ENCODE measurements at places on chromosomes 6 and 20.

- DNase-seq, result no peak
Observed at GRCh38 chr20:25078662-25079061, 3.3 kb downstream of the VSX1 start.

GRCh38 chr6:299104-299980 lies 7.1 kb downstream of the DUSP22 start:
- no peak for DNase-seq

DNA sequence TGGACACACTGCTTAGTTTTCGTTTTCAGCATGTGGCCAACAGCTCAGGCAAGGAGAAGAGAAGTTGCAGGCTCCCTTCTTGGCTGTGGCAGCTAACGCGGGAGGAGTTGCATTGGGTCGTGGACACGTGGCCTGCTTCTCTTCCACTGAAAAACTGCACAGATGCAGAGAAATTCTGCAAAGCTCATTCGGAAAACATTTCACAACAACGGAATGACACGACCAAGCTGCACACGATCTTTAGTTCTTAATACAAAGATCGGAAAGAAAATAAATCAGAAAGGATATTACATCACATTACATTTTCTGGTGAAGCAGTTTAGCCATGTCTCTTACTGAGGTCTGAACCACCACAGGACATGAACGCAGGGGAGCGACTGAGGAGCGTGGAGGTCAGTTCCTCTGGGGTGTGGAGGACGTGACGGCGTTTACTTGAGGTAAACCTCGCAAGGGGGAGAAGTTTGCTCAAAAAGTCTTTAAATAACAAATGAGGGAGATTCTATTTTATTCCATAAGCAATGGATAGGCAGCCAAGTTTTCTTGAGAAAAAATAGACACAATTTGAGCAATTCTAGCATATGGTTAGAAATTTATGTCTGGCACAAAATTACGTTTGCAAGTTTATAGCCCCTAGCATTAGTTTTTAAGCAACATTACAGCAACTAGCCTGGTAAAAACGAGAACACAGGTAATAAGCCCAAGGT lies 178.3 kb downstream of the THBS2 start:
- no peak for DNase-seq

DNA sequence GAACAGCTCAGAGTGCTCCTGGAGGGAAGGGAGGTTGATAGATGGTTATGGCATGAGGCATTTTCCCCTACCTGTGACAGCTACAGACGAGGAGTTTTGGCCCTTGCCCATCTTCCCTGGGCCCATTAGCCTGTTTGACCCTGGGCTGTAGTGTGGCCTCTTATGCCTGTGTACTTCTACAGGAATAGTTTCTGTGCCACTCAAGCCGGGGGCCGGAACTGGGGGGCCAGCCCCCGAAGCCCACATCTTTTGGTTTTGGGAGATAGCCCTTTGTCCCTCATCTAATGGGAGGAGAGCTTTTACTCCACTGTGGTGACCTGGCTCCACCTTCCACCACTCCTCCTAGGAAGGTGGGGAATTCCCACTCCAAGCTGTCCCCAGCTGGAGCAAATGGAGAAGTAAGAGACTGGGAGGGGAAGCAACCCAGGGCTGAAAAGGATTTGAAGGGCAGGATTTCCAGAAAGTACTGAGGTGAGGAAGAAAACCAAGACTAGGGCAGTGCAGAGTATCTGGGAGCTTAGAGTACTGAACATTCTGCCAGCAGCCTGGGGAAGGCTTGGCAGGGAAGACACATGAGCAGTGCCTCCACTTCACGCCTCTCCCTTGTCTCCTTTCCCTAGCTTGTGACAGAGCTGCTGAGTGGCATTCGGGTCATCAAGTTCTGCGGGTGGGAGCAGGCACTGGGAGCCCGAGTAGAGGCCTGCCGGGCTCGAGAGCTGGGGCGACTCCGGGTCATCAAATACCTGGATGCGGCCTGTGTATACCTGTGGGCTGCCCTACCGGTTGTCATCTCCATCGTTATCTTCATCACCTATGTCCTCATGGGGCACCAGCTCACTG lies 6.9 kb downstream of the ABCC10 start:
- no peak for DNase-seq

GRCh38 chr20:46970937-46971630 lies 76.4 kb downstream of the EYA2 start:
- DNase-seq, result no peak

DNA sequence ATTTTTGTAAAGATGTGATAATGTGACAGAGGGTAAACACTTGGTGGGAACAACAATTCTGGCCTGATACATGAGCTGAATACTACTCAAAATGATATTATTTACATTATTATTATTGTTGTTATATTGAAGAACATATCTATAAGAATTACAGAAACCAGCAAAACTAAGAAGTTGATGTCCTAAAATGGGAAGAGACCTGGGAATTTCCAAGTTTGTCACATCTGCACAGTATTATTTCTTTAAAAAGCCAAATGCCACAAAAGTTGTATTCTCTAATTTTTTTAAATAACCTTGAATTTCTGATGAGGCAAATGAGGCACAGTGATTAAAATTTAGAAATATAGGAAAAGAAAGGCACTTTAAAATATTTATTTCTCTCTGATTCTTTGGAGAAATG lies 5.0 kb upstream of the ZNF292 start:
- DNase-seq, result no peak

DNA sequence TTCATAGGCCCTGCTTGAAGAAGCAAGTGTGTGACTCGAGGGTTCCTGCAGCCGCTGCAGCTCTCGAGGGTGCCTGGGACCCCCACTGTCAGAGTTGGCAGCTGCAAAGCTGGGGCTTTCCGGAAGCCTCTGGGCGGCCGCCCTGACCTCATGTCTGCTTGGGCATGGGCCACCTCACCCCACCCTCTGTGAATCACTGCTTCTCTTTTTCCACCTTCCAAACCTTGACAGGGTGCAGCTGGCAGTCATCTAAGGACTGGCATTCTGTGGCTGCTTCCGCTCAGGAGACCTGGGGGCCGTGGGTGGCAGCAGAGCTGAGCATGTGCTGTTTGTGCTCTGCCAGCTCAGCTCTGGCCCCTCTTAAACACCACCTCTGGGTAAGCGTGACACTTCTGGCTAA lies 32.0 kb downstream of the ERMARD start:
- no peak for DNase-seq

GRCh38 chr6:139538366-139538765 lies 163.9 kb upstream of the CITED2 start:
- no peak for DNase-seq

GRCh38 chr20:10465135-10465534 lies 30.0 kb downstream of the SLX4IP start:
- DNase-seq, result no peak

- no peak for DNase-seq
Observed at GRCh38 chr6:6993503-6994237, 114.1 kb upstream of the RREB1 start.

- no peak for DNase-seq
Observed at GRCh38 chr6:133843098-133843497, 45.8 kb upstream of the TCF21 start.

DNA sequence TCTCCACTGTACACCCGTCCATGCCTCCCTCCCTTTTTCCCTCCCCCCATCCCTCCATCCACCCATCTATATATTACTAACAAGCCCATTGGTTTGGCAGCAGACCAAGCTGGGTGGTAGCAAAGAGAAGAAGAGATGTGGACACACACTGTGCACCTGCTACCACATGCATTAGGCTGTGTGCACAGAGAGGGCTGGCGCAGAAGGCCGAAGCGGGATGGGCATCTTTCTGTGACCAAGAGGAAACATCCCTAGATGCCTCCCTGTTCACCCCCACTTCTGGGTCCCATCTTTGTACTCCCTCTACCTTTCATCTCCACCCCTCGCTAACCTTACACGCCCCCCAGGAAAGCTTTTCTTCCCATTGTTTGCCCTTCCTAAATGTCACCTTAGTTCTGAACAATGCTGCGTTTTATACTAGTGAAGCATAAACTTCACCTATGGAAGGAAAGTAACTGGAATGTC lies 64.9 kb upstream of the AFDN start:
- DNase-seq, result no peak

DNA sequence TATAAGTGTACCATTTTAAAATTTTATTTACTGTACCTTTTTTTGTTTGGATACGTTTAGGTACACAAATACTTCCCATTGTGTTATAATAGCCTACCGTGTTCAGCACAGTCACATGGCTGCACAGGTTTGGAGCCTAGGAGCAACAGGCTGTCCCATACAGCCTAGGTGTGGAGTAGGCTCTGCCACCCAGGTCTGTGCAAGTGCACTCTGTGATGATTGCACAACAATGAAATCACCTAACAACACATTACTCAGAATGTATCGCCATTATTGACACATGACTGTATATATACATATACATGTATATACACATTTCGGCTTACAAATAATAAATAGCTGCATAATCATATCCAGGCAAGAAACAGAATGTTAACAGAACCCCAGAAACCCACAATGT lies 15.4 kb downstream of the SERAC1 start:
- DNase-seq, result no peak

GRCh38 chr20:4573564-4574355 lies 147.9 kb upstream of the PRND start:
- no peak for DNase-seq

GRCh38 chr6:169323221-169323620 lies 69.6 kb upstream of the THBS2 start:
- no peak for DNase-seq

DNA sequence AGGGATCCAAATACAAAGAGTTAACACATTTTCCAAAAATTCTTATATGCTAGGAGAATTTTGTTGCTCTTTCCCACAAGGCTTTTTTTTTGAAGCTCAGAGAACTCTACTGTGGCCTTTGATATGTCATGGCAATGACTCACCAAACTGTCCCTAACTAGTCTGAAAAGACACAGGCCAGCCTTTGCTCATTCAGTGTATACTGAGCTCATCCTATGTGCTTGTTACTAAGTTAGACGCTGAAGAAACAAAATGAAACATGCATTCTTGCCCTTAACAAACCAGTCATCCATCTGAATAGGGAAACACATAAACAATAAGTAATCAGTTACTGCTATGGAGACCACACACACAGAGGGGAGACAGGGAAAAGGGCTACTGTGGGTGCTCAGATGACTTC lies 291.8 kb downstream of the FOXC1 start:
- DNase-seq, result no peak

DNA sequence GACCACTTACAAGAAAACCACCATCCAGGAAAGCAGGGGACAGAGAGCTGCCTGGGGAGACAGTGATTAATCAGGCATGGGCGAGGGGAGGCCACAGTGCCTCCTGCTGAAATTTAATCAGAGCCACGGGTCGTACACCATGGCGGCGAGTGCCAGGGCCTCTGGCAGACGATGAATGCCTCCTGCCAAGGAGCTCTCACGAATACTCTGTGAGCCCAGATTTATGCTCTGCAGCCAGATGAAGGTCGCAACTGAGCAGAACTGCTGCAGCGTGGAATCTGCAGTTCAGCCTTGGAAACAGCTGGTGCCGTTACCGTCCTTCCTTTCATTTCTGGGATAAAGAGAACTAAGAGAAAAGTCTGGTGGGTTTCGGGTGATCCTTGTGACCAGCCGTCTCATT lies 85.6 kb downstream of the BFSP1 start:
- no peak for DNase-seq

- no peak for DNase-seq
Observed at GRCh38 chr6:53960311-53960710, 150.9 kb upstream of the MLIP start.

GRCh38 chr6:36249536-36249935 lies 20.3 kb upstream of the PNPLA1 start:
- DNase-seq, result no peak

- peak; percentile 75 for DNase-seq
Observed at GRCh38 chr20:4814696-4815252, 93.1 kb downstream of the PRND start.

DNA sequence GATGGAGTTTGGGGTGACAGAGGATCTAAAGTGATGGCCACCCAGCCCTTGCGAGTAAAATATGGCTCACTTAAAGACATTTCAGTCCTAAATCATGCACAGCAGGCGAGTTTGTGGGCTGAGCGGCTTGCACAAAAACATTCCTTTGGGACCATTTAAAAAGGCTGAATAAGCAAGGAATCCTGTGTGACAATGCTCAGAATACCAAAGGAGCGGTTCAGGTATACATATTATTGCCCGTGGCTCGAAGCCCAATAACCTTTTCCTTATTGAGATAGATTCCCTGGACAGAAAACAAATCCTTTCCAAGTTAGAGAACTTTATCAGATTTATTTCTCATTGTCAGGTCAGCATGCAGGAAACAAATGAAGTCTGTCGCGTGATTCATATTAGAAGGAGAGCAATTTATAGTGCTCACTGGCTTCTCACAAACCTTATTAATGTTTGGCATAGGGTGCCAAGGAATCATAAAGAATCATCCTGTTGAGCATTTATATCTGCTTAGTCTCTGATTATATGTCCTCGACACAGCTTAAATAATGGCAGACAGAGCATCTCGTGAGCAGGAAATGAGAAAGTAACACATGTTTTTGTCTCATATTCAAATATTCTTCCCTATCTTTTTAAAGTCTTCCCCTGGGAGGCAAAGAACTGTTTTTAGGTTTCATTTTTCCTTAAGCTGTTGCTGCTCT lies 121.3 kb downstream of the TRMT11 start:
- no peak for DNase-seq

DNA sequence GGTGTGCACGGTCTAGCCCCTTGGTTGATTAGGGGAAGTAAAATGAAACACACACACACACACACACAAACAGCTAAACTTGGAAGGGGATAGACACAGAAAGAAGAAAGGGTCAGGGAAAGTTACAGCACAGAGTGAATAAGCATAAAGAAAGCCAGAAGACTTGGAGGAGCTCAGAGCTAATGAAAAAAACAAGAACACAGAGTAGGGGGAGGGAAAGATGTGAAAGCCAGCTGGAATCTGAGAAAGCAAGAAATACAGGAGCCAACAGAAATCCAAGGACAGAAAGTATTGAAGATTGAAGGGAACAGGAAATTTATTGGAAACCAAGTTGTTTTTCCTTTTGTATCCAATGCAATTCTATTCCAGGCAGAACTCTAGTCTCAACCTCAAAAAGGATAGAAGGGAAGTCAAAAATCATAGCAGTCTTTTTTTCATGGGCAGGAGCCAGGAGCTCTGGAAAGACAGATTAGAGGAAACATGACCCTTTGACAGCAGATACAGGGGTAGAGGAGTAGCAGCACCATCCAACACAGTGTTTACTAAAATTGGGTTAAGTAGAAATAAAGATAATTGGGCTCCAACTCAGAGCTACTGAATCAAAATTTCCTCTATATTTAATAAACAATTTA lies 10.1 kb downstream of the HMGCLL1 start:
- DNase-seq, result no peak

DNA sequence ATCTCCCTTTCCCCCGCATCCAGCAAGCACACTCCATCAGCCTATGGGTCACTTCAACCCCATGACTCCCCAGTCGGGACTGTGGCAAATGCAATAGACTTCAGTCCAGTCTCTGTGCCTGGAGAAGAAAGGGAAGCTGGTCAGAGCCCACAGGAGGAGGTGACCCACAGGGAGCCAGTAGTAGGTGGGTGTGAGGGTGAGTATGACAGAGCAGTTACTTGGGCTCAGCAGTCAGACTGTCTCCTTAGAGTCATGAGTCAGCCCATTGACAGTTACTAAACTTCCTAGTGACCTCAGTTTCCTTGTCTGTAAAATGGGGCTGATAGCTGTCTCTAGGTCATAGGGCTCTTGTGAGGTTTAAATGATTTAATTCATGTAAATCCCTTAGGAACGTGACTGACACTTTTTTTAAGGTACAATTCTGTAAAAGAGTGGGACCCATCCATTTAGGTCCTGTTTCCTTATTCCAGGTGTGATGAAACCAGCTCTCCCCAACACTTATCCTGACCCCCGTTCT lies 33.9 kb upstream of the HLA-C start:
- no peak for DNase-seq

Measured in activated CD4-positive, alpha-beta T cell treated with anti-CD3 and anti-CD28 coated beads for 48 hours (primary cell).